Fibroblast of lung (primary cell): ENCODE measurements at places on chromosomes 3 and 15. TPM values are rescaled to one million over a fixed set of nuclear protein-coding genes. Genes with fewer than 3 reads are reported as not detected.

Gene EBLN2
- total RNA-seq = 3.0 and 3.1 TPM in 2 replicates

Gene CORO2B
- total RNA-seq = 15.7 and 25.3 TPM in 2 replicates

Gene TPRG1
- total RNA-seq = 0.99 and 1.8 TPM in 2 replicates

GRCh38 chr3:191301017-191301416 is 28.2 kb upstream of the CCDC50 start:
- DNase-seq = no peak

DNA sequence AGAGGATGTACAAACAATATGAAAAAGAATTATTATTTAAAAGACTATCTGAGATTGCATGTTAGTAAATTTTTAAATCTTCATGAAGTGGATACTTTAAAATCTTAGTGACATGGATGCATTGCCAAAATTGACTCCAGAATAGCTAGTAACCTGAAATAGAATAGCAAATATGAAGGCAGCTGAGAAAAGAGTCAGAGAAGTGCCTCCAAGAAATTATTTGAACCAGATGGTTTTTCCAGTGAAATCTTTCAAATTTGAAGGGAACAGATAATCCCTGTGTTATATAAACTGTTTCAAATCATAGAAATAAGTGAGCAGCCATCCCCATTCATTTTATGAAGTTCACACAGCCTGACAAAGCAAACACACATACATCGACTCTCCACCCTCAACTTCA is 29.6 kb downstream of the FSIP1 start:
- DNase-seq = no peak

GRCh38 chr15:57451555-57451954 is 75.2 kb downstream of the CGNL1 start:
- peak; percentile 20 for DNase-seq

GRCh38 chr15:51967583-51967982 is 4.0 kb downstream of the LEO1 start:
- no peak for DNase-seq

DNA sequence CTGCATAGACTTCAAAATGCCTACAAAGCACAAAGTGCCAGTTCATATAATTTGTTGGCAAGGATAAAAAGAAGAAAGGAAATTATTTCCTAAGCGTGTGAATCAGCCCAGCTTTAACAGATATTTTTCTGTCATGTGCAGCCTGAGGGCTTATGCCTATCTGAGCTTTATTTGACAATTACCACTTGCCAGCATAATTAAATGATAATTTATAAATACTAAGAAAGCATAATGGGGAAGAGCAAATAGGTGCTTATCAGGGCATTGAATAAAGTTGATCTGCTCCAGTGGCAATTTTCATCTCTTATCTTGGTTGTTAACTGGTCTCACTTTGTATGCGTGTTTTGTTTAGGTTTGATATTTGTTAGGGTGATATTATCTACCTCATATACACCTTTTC is 313.4 kb upstream of the DNAJC19 start:
- DNase-seq = no peak

GRCh38 chr3:13407475-13407874 is 12.6 kb downstream of the NUP210 start:
- no peak for DNase-seq

DNA sequence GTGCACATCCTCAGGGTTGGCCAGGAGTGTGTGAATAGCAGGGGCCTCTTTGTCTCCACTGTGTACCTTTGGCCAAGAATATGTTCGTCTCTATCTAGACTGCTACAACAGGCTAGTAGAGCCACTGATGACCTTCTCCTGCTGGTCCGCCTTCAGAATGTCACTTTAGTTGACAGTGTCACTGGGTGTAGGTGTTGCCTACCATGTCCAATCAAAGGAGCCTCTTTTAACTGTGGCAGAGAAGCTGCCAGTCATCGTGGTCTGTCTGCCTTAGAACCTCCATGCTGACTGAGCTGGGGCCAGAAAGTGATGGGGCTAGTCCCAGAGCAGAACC is 40.1 kb downstream of the OXSR1 start:
- no peak for DNase-seq

DNA sequence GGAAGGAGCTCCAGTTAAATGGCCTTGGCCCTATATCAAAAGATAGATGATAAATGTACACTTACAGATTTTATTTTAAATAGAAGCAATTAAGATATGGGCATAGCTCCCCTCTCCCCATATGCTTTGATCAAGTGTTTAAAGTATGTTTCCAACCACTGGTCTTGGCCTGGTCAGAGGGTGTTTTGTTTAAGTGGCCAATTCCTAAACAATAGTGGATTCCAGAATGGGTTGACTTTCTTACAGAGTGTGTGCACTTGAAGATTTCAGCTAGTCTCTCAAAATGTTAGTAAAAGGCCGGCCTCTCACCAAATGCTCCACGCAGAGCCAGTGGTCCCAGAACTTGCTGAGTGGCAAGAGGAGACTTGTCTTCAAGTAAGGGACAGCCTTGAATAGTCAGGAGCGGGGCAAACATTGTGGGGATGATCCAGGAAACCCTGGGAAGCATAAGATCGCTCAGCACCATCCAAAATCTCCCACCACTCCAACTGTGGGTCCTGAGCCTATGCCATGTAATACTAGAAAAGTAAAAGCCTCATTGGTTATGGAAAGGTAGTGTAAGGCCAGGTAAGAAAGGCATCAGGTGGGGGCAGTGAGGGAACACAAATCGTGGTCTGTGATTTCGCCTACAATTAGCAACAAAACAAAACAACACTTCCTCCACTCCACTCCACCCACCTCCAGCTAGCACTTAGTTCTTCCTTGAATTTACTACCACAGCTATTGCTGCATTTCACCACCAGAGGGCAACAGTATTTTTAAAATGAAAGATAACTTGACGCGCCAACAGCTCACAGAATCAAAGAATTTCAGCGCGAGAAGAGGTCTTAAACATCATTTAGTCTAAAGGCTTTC is 4.8 kb downstream of the RARRES1 start:
- peak; percentile 75 for DNase-seq

DNA sequence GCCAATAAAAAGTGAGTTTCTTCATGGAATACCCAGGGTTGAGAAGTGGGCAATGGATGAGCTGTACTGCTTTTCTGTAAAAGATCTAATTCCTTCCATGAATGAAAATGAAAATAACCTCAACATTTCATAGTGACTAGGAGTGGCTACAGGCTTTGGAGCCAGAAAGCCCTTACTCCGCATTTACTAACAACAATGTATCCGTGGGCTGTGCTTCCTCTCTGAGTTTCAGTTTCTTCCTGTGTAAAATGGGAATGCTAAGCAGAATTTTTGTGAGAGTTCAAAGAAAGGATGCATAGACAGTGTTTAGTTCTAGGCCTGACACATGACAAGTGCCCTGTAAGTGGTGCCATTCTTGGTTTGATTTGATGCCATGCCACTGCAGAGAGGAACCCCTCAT is 47.5 kb upstream of the TM4SF1 start:
- no peak for DNase-seq

GRCh38 chr15:27328186-27328585 is 357.2 kb downstream of the GABRG3 start:
- no peak for DNase-seq

DNA sequence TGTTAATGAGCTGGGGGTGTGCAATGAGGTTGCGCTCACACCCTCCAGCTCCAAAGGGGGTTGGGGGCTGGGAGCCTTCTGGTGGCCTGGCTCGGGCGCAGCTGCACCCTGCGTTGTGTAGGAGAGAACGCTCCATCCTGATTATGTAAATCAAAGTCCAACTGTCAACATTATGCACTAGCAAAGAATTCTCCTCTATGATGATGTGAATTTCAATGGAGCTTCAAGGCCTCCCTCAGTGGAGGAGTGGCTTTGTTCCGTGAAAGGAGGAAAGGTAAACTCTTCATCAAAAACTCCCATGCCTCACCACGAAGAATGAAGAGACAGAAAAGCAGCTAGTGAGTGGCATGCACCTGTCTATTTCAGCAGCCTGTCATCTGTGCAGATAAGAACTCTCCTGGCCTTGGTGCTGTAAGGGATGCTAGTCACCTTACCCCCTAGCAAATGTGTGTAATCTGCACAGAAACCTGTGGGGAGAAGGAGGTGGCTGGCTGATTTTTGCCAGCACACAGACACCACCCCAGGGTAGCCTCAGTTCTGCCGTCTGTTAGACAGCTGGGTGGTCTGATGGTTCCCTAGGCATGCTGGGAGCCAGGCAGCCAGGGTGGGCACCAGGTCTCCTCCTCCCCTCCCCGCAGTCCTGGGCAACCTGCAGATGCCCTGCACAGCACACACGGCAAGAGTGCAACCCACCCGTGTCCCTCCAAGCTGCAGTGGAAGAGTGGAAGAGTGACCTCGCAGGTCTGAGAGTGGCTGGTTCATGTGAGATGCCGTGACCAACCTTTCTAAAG is 47.0 kb upstream of the TRPM1 start:
- no peak for DNase-seq

DNA sequence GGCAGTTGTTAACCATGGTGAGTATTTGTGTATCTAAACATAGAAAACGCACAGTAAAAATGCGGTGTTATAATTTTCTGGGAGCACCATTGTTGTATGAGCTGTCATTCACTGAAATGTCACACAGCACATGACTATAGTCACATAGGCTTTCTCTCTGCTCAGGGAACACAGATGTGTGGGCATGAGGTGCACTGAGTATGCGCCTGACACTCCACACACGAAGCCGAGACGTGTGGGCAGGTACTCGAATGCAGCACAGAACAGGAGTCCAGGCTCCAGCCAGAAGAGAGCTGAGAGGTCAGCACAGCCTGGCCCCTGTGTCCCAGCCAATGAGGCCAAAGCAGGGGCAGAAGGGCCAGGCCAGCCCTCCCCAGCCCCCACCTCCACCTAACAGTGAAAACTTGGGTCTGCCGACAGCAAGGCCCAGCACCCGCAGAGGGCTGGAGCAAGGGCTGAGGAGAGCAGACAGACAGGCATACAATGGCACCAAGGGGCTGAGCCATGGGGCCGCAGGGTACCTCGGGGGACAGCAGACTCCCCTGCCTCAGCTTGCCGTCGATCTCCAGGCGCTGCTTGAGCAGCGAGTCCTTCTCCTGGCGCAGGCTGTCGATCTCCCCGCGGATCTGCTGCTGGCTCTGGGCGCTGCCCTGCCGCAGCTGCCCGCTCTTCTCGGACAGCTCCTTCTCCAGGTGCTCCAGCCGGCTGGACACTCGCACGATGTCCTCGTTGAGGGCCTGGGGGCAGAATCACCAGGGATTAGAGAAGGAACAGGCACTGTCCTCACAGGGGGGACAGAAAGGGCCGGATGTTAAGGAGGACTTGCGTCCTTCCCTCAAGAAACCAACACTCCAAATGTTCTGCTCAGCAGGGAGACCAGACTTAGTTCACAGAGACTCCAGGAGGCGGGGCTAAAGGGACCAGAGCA is 24.0 kb downstream of the KIF7 start:
- no peak for DNase-seq

GRCh38 chr15:72184165-72184811 is 13.3 kb downstream of the GRAMD2A start:
- peak; percentile 45 for DNase-seq

GRCh38 chr15:70195587-70196305 is 98.0 kb upstream of the TLE3 start:
- DNase-seq = peak; percentile 91

DNA sequence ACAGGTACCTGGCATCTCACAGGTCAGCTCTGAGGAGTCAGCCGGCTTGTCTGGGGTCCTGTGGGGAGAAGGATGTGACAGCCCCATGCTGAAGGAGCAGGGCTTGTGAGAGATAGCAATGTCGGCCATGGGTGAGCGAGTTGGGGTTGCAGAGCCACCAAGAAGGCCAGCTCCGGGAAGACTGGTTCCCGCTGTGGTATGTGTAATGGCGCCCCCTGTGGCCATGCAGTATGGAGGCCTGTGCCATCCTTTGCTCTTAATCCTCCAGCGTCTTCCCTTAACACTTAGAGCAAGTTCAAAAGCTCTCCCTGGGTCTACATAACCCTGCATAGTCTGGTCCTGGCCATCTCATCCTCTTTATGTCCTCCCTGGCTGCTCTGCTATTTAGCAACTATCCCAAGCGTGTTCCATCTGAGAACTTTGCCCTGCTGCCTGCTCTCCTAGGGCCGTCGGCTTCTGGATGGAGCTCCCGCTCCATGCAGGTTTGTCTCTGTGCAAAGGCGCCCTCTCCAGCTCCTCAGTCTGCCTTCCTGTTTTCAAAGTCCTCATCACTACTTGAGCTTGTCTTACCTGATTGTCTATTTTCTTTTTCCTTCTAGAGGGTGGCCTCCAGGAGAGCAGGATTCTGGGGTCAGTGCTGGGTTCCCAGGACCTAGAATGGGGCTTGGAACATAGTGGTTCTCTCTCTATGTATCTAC is 40.8 kb upstream of the IQCF6 start:
- no peak for DNase-seq

- DNase-seq = peak; percentile 46
Observed at GRCh38 chr15:45064386-45064785, 41.4 kb downstream of the SORD start.

- peak; percentile 28 for DNase-seq
Observed at GRCh38 chr3:22231061-22231460, 480.1 kb upstream of the ZNF385D start.

- DNase-seq = no peak
Observed at GRCh38 chr15:89566181-89566580, 9.1 kb upstream of the TICRR start.

GRCh38 chr3:48897460-48898376 is 964 bp downstream of the SLC25A20 start:
- DNase-seq = no peak

- no peak for DNase-seq
Observed at GRCh38 chr3:27535809-27536392, 51.7 kb upstream of the SLC4A7 start.

- DNase-seq = no peak
Observed at GRCh38 chr15:97876281-97876675, 84.2 kb upstream of the ARRDC4 start.

GRCh38 chr3:143339451-143339850 is 219.9 kb downstream of the CHST2 start:
- peak; percentile 27 for DNase-seq

DNA sequence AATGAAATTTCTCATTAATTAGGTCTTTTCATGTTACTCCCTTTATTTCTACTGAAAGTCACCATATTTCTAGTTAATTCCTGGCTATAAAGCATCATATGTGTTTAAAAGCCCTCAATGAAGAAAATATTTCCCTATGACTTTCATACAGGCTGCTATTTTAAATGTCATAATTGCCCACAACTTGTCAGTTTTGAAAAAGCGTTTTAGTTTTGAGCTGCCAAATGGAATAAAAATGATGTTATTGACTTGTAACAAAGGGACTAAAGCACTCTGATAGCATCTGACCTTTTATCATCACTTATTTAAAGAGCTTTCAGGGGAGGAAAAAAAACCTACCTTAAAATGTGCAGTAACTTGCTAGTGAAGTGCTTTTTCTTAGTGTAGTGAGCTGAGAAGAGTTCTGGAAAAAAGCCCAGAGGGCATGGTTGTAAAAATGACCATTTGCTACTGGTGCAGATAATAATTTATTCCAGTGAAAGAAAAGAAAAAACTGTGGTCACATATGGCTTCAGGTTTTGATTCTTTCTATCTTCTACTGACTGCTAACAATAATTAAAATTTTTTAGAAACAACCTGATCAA is 877.2 kb downstream of the CADM2 start:
- DNase-seq = no peak

DNA sequence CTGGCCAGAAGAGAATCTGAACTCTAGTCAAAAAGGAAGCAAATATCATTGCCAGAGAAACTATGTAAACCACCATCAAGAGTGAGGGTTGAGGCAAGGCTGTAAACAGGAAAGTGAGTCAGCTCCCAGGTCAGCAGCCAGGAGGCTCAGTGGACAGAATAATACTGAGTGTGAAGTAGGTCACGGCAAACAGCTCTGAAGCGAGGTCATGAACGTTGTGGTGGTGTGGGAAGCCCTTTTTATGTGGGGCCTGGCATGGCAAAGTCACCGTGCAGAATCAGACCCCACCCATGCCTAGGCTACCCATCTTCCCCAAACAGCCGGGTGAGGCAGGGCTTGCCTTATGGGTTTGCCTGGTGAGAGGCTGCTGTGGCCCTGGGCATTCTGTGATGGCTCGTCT is 43.9 kb downstream of the THBS1 start:
- peak; percentile 90 for DNase-seq
